CD4-positive, alpha-beta T cell treated with Interleukin-12 subunit alpha and Interleukin-12 subunit beta, for 1 hour (primary cell): ENCODE measurements at places on chromosomes 11 and 22.
A peak's percentile ranks its signal among the peaks of the same experiment; 100 is the strongest.

GRCh38 chr11:61542705-61543104 lies 34.2 kb downstream of the LRRC10B start:
- no peak for DNase-seq

DNA sequence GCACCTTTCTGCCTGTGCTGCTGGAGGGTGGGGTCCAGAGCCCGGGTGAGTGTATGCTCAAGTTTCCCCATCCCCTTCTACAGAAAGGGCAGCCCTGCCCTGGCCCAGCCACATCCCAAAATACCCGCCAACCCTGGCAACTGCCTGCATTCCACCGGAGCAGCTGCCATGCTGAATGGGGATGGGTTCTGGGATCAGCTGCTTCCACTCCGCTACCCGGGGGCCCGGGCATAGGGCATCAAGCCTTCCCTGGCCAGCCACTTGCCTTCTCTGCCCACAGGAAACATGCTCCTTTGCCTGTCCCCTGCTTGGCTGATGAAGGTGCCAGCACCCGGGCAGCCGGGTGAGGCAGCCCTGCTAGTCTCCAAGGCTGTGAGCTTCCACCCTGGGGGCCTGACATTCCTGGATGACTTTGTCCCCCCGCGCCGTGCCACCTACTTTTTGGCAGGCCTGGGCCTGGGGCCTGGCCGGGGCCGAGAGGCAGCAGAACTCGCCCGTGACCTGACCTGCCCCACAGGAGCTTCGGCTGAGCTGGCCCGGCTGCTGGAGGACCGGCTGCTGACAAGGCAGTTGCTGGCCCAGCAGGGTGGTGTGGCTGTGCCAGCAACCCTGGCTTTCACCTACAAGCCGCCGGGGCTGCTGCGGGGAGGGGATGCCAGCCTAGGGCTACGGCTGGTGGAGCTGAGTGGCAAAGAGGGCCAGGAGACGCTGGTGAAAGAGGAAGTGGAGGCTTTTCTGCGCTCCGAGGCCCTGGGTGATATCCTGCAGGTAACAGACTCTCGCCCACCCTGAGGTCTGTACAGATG lies 3.2 kb downstream of the CARNS1 start:
- no peak for DNase-seq

- DNase-seq = peak; percentile 85
Measured at GRCh38 chr11:554428-555226, 5.9 kb downstream of the LMNTD2 start.

GRCh38 chr11:76271068-76271467 lies 64.8 kb upstream of the WNT11 start:
- no peak for DNase-seq

- DNase-seq = no peak
Measured at GRCh38 chr11:1931341-1932104, 12.0 kb downstream of the TNNT3 start.

DNA sequence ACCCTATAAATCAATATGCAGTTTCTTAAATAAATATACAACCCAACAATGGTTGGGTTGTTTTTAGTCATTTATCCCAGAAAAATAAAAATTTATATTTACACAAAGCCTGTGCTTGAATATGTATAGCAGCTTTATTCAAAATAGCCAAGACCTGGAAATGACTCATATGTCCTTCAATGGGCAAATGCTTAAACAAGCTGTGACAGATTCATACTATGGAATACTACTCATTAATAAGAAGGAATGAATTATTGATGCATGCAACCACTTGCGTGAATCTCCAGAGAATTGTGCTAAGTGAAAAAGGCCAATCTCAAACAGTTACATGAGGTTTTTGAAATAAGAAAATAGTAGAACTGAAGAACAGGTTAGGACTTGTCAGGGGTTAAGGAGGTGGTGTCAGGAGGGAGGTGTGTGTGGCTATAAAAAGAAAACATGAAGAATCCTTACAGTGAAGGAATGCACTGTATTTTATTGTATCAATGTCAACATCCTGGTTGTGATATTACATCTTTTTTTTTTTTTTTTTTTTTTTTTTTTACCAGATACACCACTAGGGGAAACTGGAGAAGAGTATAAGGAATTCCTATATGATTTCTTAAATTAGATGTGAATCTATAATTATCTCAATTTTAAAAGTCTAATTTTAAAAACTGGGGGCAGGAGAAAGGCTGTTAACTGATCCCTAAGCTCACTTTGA lies 82.4 kb upstream of the CD44 start:
- no peak for DNase-seq

GRCh38 chr22:45768490-45768889 lies 96.9 kb downstream of the ATXN10 start:
- no peak for DNase-seq

GRCh38 chr11:61718621-61719302 lies 33.7 kb upstream of the MYRF start:
- no peak for DNase-seq

DNA sequence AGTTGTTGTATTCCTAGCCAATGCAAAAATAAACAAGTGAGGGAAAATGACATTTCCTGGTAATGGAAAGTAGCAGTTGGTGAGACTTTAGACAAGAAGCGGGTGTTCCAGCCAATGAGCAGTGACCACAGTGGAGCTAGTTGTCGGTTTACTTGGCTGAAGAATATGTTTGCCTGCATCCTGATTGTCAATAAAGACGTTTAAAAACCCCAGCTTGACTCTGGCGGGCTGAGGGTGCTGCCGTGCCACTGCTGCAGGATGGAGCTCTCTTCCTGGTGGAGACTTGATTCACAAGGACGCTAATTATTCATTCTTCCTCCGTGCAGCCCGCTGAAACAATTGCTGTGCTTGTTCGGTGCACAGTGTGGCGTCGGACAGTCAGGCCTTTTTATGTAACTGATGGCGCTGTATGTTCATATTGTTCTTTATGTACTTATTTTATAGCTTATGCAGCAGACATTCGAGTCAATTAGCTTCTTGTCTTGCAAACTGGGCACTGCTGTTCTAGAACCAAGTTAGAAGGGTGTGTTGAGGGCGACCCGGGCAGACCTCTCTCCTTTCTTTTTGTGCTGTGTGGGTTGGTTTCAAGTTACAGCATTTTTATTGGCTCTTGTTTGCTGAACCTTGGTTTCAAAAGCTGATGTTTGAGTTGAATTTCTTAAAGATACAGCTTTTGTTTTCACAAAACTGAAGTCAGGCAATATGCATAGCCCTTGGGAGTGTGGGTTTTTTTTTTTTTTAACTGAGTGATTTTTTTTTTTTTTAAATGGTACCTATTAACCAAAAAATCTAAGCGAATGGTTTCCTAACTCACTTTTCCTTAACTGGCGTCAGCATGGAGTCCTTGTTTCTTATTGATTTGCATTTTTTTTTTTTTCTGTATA lies 153.9 kb downstream of the TEAD1 start:
- DNase-seq = no peak

GRCh38 chr11:69000831-69001242 lies 12.2 kb downstream of the MRGPRF start:
- no peak for DNase-seq

GRCh38 chr11:1030086-1030485 lies 6.4 kb downstream of the MUC6 start:
- DNase-seq = no peak

GRCh38 chr11:132601875-132602274 lies 930.4 kb downstream of the OPCML start:
- no peak for DNase-seq

- no peak for DNase-seq
Measured at GRCh38 chr11:123853038-123853437, 32.4 kb downstream of the TMEM225 start.

- no peak for DNase-seq
Measured at GRCh38 chr11:14212986-14213385, 146.0 kb downstream of the RRAS2 start.

- no peak for DNase-seq
Measured at GRCh38 chr22:48491451-48491941, 1336.2 kb downstream of the BRD1 start.

- DNase-seq = no peak
Measured at GRCh38 chr11:117597071-117597470, 199.9 kb downstream of the DSCAML1 start.

DNA sequence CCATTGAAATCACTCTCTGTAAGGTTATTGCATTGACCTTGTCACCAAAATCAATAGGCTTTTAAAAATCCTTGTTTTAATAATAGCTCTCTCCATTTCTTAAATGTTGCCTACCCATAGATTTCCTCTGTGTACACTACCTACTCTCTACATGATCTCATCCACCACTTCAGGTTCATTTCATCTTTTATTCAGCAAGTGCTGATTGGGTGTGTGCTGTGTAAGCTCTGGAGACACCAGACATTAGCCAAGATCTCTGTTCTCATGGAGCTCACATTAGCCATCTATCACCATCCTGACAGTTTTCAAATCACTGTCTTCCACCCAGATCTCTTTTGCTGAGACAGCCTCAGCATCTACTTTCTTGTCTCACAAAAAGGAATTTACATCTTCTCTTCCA lies 4.4 kb upstream of the MS4A10 start:
- DNase-seq = no peak

DNA sequence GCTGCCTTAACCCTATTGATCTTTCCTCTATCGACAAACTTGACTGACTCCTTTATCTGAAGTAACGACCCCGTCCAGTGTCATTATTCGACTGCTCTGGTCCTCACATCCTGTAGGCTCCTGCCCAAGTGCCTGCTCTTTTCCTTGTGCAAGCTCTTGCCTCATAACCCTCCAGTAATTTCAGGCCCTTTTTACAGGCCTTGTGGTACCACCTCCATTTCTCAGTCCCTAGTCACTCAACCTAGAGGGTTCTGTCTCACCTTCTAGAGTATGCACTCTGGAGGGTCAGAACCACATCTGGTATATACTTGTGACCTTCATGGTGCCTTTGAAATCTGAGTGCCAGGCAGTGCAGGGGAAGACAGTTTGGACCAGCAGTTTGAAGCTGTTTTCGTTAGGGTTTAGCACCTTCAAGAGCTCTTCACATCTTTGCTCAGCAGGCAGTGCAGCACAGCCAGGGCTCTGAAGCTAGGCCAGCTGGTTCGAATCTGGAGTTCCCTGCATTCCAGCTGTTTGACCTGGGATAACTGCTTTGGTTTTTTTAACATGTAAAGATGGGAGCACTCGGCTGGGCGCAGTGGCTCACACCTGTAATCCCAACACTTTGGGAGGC lies 11.2 kb downstream of the SNRPD3 start:
- no peak for DNase-seq

DNA sequence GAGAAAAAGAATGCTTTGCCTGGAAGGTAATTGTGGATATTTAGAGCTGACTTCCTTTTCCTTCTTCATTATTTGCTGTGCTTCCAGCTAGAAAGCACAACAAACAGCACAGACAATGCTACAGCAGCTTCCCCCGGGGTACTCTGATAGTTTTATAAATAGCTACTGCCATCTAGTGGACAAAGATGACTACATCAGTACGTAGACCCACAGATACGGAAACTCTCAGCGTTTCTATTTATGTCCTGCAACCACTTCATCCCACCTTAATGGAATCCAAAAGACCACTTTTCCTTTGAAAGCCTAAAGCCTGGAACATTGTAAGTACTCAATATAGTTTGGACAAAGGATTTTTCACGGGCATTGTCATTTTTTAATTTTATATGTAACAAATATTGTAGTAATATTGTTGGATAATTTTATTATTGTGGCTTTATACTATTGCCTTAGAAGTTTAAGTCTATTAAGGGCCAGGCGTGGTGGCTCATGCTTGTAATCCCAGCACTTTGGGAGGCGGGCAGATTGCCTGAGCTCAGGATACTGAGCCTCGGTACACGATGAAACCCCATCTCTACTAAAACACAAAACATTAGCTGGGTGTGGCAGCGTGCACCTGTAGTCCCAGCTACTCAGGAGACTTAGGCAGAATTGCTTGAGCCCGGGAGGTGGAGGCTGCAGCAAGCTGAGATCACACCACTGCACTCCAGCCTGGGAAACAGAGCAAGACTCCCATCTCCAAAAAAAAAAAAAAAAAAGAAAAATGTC lies 7.5 kb downstream of the HSPA8 start:
- peak; percentile 82 for DNase-seq

DNA sequence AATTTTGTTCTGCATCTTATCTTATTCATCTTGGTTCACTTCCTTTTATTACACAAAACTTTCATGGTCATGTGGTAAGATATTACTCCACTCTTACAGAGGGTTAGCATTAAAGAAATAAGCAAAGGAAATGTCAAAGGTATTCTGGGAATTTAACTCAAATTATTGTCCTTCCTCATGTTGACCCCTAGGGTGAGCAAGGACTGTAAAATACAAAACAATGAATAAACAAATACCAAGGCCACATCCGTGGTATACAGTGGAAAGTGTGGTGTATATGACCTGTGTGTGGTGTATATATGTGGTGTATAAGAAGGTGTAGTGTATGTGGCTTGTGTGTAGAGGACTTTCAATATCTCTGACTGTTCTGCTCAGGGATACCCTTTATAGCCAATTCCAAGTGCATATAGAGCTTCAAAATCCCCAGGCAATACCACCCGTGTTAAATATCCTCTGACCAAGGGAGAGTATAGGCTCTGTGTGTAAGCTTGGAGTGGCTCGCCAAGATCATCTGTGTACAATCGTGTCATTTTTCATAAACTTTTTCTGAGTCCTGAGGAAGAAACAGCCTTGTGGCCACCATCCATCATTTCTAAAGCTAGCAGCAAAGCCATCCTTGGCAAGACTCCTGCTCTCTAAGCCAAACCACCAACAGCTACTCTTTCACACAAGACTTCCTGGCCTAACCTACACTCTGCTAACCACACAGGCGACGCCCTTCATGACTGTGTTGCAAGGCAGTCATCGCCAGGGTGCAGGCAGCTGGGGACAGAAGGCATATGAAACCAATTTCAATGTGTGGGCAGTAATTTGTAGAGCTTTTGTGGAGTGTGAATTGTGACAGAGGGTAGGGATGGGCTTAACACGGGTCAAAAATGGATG lies 548.0 kb downstream of the ETS1 start:
- peak; percentile 84 for DNase-seq

DNA sequence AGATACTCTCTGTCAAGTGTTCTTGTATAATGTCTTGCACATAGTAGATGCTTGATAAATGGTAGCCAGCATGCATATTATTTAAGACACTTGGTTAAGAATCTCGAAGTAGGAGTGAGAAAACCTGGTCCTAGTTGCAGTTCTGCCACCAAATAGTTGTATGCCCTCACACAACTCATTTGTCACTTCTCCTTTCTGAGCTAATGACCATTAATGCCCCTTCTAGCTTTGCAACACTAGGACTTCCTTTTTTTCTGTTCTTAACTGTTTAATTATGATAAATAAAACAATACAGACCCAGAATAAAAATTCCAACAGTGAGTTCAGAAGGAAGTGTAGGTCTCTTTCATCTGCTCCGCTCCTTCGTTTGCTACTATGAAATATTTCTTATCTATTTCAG lies 453.6 kb downstream of the TMEM135 start:
- no peak for DNase-seq
